WERI-Rb-1 (cell line): ENCODE measurements at places on chromosomes 6 and 20.
A peak's percentile ranks its signal among the peaks of the same experiment; 100 is the strongest.

GRCh38 chr6:149166747-149167146 is 150.8 kb upstream of the TAB2 start:
- DNase-seq, result no peak

GRCh38 chr6:93419304-93420162 is at the start of gene EPHA7:
TSS of gene EPHA7 (minus strand) at chr6:93419559. CDS start at chr6:93419341, 218 bp downstream.
- DNase-seq, result peak; percentile 97

- no peak for DNase-seq
These were observed 11.8 kb downstream of the SMOC2 start for GRCh38 chr6:168452685-168453377.

GRCh38 chr20:51037532-51038115 is 14.7 kb upstream of the KCNG1 start:
- no peak for DNase-seq

GRCh38 chr20:41428285-41428684 is 61.7 kb upstream of the EMILIN3 start:
- no peak for DNase-seq

GRCh38 chr6:136510782-136511181 is 39.4 kb downstream of the MAP7 start:
- DNase-seq, result no peak

GRCh38 chr6:98847779-98848538 is 13.6 kb downstream of the POU3F2 start:
- DNase-seq, result no peak

- no peak for DNase-seq
These were observed 6.9 kb upstream of the RPS6KA2 start for GRCh38 chr6:166633732-166634535.

- no peak for DNase-seq
These were observed 41.3 kb downstream of the PCNA start for GRCh38 chr20:5078399-5078958.

GRCh38 chr6:72930556-72931132 is 294.7 kb downstream of the KHDC1L start:
- DNase-seq, result no peak

DNA sequence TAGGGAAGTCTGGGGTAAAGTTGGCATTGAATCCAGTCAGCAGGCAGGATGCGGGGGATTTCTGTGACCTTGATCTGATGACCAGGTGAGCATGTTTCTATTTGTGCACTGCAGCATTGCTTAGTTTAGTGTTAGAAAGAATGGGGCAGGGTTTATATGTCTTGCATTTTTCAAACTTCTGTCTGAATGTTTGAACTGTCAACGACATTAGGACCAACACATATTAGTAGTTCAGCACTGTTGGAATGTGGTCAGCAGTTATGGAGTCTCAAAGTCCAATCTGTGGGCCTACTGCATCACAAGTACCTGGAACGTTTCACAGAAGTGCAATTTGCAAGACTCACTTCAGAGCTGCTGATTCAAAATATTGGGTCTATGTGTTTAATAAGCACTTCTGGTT is 276.6 kb upstream of the BMP2 start:
- no peak for DNase-seq

GRCh38 chr6:43274127-43274915 is 23.7 kb upstream of the SLC22A7 start:
- DNase-seq, result no peak

DNA sequence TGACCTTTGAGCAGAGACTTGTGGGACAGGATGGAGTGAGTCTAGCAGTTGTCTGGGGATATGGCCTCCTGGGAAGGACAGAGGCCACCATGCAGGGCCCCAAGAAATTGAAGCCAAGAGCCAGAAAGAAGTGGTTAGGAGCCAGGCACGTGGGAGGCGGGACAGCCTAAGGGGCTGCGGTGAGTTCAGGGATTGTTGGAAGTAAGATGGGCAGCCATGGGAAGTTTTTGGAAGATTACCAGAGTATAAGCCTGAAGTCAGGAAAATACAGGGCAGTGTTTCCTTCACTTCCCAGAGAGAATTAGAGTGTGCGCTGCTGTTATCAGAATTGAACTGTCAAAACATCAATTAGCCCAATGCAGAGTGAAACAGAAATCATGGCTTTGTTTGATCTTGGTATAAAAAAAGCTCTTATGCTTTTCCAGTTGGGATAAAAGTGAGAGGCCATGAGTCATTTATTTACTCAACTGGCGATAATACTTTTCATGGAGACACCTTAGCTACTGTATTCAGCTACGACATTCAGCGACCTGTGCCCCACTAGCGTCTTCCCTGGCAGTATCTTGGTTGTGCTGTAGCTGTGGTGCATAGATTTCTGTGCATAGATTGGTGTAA is 66.9 kb downstream of the PHACTR2 start:
- no peak for DNase-seq

DNA sequence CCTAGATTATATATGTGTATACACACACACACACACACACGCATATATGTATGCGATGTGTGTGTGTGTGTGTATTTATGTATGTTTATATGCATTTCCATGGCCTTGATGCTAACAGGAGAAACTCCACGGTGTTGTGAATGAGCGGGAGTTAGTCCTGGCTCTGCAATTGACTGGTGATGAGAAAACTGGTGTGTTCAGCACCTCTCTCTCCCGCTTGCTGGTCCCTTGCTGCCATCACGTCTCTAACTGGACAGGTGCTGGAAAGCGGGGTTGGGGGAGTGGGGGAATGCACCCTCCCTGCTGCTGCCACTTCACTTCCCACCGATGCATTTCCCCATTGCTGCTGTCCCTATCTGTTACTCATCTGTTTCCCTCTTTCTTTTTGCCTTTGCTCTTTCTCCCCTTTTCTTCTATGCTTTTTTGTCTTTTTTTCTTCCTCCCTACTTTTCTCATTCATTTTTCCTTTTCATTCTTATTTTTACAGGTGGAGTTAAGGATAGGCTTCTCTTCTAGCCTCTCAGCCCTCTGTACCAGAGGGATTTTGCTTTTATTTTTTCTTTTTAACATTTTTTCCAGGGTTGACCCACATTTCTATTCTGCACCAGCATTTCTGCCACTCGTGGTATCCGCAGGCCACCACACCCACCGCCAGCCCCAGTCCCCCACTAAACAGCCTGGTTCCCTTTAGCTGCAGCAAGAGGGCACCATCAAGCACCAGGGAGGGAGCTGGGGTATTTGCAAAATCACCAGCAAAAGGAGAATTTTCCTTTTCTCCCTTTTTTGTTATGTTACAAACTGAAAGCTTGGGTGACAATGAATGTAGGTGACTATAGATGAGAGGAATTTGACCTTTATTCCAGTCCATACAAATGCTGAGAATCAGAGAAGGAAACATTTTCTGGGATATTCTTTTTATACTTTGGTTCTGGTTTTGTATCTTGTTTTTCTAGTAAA is 115.6 kb downstream of the TCP11 start:
- no peak for DNase-seq
